T-helper 2 cell (primary cell): ENCODE measurements at places on chromosomes 3 and 15.

DNA sequence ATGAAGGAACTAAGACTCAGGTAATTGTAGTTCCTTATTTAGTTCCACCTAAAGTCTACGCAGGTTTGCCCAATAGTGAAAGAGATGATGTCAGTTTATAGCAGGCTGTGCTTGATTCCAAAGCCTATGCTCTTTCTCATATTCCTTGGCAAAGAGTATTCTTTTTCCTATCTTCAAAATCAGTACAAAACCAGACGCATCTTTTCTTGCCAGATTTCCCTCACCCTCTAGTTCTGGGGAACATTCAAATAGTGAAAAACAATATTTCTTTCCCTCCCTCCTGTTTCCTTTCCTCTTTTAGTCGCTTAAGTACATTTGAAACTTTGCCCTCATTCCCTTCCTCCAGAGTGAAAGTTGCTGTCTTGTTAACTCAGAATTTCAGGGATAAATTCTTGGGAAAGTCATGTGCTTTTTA lies 134.6 kb upstream of the PDZRN3 start:
- no peak for DNase-seq

DNA sequence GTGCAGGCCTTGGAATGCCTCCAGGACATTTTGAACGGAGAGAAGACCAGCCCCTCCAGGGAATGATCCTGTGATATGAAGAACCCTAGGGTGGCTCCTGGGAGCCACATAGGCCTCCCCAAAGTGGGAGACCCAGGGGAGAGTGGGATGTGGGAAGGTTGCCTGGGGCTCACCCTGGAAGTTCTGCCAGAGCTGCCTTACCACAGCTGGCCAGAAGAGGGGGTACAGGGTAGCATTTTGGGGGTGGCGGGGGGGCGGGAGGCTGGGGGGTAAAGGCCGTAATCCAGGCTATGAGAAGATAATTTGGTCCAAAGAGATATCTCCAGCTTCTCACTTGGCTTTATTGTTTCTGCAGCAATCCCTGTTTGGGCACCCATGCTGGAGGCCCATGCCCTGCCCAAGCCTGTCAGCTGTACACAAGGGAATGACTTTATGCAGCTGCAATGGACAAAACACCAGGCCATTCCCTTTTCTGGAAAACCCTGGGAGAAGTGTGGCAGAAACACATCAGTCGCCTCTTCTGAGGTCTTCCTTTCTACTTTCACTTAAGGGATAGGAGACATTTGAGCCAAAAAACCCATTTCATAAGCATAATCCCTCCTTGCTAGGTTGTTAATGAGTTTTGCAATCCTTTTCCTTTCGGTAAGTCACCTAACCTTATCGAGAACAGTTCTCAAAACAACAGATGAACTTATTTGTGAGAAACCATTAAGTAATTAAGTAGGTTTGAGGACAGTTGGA lies 11.0 kb upstream of the MUSTN1 start:
- no peak for DNase-seq

DNA sequence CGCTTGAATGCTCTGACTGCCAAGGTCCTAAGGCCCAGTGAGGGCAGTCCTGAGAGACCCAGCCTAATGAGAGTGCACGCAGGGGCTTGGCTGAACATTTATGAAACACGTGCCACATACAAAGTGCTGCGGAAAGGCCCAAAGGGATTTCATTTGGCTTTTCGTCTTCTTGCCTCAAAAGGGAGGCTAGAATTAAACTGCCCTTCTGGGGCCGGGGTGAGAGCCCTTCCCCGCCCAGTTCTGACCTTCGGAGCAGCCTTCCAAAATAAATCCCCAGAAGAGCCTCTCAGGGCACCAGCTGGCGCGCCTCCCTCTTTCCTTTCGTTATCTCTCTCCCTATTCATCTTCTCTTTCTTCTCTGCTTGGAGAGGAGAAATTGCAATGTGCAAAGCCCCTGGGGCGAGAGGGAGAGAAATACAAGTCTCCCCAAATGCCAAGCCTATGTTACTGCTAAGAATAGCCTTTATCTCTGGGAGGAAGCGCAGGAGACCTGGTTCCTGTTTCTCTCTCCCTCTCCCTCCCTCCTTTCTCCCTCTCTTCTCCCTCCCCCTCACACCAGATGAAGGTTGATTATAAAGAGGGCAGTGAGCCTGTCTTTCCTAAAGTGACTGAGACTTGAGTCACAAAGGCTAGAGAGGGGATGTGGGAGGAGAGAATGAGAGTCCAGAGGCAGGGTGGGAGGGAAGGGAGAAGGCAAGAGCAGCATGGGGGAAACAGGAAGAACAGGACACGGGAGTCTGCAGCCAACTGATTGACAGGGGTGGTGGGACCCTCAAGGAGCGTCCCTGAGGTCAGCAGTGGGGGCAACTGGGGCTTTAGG lies 36.7 kb upstream of the NDUFB4 start:
- DNase-seq = no peak

GRCh38 chr15:61017627-61018026 lies 211.5 kb downstream of the RORA start:
- DNase-seq = no peak

DNA sequence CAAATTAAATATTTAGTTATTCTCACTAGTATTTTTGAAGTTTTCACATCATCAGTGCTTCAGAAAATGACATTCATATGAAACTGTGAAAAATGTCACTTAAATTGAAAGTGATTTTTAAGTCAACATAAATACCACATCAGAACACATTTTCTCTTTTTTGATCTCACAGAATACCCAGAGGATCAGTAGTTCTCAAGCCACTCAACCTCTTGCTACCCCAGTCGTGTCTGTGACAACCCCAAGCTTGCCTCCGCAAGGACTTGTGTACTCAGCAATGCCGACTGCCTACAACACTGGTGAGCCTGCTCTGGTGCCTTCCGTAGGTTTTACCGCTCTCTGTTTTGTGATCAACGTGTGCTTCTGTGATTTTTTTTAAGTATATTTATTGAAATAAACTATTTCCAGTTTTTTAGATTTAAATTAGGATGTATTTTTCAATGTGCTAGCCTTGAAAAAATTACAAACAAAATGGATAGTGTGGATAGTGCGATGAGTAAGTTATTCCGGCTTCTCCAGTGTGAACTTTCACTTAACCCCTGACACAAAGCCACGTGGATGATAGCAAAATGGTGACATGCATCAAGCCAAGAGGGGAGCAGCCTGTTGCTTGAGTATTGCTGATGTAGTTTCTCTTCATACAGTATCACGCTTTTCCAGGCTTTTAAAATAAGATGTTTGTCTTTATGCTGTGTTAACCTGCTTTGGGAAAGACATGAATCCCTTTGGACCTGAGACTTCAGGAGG lies 26.5 kb downstream of the LYSMD4 start:
- peak; percentile 63 for DNase-seq

GRCh38 chr3:13700889-13701288 lies 152.0 kb downstream of the FBLN2 start:
- DNase-seq = no peak

DNA sequence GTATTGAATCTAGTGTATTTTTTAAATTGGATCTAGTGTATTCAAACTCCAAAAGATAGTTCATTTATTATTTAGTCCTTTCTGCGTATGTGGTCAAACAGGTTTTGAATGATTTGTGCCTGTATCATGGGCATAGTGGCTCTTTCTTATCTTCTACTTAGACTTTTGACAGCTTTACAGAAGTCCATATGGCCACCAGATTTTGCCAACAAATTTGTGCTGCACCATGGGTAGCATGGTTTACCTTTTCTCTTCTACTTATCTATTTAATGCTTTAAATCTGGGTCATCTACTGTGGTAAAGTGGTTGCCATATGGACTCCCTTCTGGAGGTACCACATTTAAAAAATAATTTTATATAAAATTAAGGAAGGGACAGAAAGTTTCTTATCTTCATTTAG lies 66.9 kb upstream of the CADM2 start:
- DNase-seq = no peak

DNA sequence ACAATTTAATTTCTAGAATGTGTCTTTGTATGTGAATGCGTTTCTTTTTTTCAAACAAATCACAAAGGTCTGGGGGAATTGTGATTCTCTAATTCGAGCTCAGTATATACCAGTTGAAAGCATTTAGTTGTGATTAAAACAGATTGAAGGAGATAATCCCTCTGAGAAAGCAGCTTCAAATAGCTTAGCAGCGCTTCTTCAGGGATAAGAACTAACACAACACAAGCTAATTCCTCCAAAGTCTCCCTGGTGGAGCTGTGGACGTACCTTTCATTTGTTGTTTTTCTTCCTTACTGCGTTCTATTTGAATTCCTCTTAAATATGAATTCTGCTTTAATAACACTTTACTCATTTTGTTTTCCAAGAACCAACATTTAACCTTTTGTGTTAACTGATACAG lies 286.7 kb downstream of the ROBO2 start:
- DNase-seq = no peak

DNA sequence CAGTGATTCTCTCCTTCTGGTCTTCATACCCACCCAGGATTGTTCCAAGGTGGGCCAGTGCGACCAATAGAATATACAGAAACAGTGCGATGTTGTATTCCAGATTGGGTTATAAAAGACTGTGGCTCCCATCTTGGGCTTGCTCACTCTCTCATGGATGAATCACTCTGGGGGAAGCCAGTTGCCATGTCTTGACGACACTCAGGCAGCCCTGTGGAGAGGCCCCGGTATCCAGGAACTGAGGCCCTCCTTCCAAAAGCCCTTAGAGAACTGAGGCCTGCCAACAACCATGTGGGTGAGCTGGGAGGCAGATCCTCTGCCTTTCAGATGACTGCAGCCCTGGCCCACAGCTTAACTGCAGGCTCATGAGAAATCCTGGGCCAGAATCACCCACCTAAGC lies 57.2 kb downstream of the SH3GL3 start:
- DNase-seq = no peak

DNA sequence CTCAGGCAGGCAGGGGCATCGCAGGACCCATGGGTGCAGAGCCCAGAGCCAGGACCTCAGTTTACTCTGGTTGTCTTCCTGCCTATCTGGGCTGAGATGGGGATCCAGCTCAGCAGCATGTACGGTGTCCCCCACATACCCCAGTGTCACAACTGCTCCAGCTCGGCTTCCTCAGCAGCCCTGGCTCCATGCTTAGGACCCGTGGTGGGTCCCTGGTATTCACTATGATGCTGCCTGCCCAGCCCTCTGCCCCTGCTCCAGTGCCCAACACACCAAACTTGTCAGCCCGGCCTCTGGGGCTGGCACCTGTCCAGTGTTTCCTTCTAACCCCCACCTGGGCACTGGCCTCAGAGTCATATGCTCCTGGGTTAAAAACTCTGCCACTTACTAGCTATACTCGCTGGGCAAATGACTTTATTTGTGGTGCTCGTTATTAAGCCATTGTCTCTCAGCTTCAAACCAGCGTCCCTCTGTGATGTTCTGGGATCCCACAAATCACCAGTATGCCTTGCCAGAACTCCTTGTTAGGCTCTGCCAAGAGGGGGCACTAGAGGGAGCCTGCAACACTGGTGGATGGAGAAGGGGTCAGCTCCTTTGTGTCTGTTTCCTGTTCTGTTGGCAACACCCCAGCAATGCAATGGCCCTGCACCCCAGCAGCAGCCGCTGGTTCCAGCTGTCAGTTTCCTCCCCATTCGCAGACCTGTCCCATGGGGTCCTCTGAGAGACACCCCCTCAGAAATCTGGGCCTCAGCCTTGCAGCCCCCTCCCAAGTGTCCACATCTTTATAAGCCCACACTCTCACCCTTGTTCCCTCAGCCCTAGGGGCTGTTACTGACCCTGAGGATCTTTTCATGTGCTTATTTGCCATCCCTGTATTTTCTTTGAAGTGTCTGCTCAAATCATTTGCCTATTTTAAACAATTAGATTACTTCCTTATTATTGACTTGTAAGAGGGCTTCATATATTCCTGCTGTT lies 24.1 kb upstream of the MRPS22 start:
- DNase-seq = no peak

- no peak for DNase-seq
Measured at GRCh38 chr3:13465236-13465873, 14.8 kb upstream of the HDAC11 start.

- DNase-seq = no peak
Measured at GRCh38 chr3:6266135-6266534, 594.8 kb upstream of the GRM7 start.

GRCh38 chr3:189049458-189050236 lies 122.1 kb upstream of the TPRG1 start:
- no peak for DNase-seq

DNA sequence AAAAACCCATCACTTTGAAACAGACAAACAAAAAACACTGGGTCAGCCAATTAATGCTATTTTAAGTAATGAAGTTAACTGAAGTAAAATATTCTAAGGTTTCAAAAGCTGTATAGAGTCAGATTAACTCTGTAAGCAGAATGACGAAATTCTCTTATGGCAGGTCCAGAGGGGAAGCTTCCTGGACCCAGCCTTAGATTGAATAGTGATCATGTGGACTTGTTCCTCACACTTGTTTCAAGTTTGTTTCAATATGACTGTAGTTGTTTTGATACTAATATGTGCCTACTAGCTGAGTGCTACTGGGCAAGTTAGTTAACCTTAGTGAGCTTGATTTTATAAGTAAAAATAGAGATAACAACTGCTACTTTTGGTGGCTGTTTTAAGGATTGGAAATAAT lies 32.6 kb downstream of the PLS1 start:
- DNase-seq = peak; percentile 52

DNA sequence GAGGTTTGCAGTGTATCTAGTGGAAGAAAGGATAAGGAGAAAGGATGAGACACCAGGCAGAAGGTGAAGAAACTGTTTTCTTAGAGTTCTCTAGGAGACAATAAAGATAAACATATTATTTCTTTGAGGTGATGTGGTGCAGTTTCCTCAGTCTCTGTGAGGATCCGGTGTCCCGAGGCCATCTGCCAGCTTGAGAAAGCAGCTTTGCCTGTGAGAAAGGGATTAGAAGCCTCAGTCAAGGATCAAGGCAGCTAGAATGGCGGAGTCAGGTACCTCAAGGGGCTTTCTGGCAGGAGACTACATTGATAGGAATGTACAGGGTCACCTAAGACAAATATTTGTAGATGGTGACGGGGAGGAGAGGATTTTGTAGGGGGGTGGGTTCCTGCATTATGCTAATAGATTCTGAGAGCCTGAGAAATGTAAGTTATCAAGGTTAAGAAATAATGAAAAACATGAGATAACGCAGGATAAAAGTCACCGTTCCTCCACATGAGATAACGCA lies 103.9 kb upstream of the MB21D2 start:
- DNase-seq = no peak

- DNase-seq = no peak
Measured at GRCh38 chr3:36776436-36776835, 12.1 kb upstream of the DCLK3 start.

- DNase-seq = no peak
Measured at GRCh38 chr15:45640616-45641015, 5.8 kb downstream of the SQOR start.

DNA sequence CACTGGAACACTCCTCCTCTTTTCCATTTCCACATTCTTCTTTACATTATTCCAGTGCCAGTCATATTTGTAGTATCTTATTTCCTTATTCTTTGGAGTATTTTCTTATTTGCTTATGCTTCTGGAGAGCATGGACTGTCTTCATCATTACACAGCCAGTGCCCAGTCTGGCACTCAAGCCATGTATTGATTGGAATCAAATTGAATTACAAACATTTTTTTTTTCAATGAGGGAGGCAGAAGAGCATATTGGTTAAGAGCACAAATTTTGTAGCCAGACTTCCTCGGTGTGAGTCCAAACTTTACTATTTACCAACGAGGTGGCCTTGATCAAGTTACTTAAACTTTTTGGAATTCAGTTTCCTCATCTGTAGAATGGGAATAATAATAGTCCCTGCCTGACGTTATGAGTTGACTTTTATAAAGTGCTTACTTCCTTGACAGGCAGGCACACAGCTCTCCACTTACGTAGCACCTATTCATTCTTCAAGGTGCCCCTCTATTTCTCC lies 186.6 kb upstream of the BCL6 start:
- DNase-seq = no peak

- DNase-seq = no peak
Measured at GRCh38 chr15:99015698-99016568, 8.3 kb upstream of the PGPEP1L start.

GRCh38 chr15:84604826-84605553 lies 4.2 kb downstream of the ZSCAN2 start:
- no peak for DNase-seq
